ENCODE measurements at places on chromosomes 5 and 9.

DNA sequence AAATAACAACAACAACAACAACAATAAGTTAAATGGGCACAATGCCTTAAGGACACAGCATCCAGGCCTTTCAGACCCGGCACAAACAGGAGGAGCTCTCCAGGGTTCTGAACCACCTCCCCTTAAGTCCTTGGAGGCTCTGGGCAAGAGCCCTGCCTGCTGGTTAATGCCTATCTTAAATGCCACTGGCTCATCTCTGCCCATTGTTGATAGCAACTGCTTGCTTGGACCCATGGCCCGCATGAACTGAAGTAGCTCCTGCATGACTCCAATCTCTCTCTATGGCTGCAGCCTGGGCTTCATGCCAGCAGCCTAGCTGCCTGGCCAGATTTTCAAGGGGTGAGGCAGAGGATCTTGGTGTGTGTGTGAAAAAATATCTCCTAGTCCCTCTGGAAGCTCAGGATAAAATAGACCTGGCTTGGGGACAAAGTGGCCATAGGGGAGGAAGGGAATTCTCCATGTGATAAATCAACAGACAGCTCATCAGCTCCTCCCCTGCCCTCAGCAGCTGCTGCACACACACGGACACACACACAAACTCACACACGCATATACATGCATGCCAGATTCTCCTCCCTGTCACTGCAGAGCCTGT lies 27.4 kb downstream of the FAM219A start:
- DNase-seq: no peak

DNA sequence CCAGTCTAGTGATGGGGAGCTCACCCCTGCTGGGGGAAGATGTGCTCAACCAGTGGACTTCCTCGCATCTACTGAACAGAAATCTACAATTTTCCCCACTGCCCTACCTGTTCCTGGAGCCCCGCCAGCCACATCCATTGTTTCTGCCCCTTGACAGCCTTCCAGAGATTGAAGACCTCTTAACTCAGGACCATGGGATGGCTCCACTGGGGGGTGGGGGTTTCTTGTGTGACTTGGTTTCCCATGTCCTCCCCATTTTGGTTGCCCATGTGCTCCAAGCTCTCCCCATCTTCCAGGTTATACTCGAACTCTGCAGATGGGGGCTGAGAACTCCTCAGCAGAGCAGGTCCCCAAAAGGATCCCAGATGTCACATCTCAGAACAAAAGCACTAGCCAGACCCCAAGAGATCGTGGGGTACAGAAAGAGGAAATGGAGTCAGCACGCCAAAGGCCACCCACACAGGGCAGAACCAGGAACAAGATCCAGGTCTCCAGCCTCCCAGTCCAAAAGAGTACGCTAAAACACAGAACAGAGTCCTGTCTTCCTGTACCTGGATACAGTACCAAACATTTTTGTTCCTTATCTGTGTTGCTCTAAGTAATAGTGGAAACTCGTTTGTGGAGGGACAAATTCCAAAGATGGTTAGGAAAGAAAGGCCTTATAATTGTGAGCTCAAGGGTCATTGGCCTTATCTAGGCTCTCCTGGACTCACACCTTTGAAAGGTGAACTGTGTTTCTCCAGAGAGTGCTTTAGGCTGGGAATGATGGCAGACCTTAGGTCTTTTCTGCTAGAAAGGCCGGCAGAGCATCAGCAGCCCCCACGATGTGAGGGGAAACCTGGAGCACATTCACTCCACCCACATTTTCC lies 15.8 kb downstream of the CORO2A start:
- DNase-seq: no peak

GRCh38 chr9:61665829-61666228 lies 476.0 kb downstream of the SPATA31A7 start:
- DNase-seq: no peak

DNA sequence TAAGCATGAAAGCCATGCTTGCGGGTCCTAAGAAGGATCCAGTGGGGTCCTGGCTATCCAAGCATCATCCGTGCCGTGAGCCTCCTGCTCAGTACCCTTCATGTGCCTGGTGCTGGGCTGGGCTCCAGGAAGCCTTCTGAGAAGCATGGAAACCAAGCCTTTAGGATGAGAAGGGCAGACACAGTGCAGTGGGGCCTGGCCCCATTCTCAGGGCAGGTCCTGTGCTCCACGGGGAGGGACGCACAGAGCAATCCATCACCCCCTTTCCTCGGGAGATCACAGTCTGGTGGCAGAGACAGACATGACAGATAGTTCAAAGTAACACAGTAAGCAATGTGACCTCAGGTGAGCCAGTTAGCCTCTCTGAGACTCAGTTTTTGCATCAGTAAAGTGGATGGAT lies 76.9 kb downstream of the RGS3 start:
- no peak for DNase-seq

GRCh38 chr5:141846031-141846430 lies 32.2 kb downstream of the PCDH1 start:
- DNase-seq: no peak

- no peak for DNase-seq
These were observed 11.3 kb upstream of the SVEP1 start for GRCh38 chr9:110590816-110591215.

- DNase-seq: no peak
These were observed 51.5 kb upstream of the CTNNA1 start for GRCh38 chr5:138701678-138702077.

DNA sequence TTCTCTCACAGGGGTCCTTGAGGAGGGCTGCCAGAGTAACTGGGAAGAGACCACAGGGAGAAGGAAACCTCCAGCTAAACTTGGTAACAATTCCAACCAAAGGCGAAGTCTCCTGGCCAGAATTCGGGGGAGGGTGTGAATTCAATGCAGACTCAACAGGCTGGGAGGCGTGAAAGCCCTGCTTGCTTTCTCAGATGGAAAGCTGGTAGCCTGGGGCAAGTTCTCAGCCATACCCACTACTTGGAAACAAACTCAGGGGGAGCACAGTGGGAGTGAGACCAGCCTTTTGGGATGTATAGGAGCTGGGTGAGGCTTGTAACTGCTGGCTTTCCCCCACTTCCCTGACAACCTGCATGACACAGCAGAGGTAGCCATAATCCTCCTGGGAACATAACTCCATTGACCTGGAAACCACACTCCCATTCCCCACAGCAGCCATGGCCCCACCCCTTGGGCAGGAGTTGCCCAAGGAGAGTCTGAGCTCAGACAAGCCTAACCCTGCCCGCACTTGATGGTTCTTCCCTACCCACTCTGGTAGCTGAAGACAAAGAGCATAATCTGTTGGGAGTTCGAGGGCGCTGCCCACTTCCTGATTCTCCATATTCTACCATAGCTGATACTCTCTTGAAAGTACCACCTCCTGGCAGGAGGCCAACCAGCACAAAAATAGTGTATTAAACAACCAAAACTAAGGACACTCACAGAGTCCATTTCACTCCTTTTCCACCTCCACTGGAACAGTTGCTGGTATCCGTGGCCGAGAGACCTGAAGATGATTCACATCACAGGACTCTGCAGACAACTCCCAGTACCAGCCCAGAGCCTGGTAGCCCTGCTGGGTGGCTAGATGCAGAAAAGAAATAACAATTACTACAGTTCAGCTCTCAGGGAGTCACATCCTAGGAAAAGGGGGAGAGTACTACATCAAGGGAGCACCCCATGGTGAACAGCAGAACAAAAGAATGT lies 123.8 kb downstream of the FAM170A start:
- DNase-seq: no peak

DNA sequence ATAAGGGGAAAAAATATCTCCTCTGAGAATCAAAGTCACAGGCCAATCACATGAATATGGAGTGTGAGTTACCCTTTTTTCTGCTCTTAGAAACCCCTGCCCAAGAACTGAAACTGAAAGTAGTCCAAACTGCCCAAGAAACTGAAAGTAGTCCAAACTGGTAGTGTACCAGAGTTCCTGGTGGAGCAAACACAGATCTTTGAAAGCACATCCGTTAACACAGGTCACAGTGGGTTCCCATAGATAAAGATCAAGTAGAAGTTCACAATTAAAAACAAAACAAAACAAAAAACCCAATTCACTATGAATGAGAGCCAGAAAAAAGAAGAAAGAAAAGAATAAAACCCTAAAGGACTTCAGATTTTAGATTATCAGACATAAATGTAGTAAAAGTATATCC lies 332.4 kb upstream of the EFNA5 start:
- DNase-seq: peak; percentile 19

DNA sequence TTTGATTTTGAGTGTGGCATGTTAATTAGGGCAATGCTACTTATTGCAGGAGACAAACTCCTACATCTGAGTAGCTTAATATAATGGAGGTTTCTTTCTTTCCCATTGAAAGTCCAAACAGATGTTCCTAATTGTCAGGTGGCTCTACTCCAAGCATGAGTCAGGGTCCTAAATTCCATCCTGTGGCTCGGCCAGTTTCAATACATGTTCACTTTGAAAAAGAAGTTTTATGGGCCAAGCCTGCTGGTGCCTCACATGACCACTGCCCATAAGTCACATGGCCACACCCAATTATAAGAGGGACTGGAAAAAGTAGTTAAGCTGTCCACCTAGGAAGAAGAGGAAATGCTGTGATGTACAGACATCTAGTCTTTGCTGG lies 170.4 kb downstream of the ARRDC3 start:
- no peak for DNase-seq

All from CD8-positive, alpha-beta memory T cell (primary cell).